ENCODE measurements at places on chromosomes 2 and 18.

- no peak for DNase-seq
These were observed 108.1 kb downstream of the AQP4 start for GRCh38 chr18:26757263-26758019.

DNA sequence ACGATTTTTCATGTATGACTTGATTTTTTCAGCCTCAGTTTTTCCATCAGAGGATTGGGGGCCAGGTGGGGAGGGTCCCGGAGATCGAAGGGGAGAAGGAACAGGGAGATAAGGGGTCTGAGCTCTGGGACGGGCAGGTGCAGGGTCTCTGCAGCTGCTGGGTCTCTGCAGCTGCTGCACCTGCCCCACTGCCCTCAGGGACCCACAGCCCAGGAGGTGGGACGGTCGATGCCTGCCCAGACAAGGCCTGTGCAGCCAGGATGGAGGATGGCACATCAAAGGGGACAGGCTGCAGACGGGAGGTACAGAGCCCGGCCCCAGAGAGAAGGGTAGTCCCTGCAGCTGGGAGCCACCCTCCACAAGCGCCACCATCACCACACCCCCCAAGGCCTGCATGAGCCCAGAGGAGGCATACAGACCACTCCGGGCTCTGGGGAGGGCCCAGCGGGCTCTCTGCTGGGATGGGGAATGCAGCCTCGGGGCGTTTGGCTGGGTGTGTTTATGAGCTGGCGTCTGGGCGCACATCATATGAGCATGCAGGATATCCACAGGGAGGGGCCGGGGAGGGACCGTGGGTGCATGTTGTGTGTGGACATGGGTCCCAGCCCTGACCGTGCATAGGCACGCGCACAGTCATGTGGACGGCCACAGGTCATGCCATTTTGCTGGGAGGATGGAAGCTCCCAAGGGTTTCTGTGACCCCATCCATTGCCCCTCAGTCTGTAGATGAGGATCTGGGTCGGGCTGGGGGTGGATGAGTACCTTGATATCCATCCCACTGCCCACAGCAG is 34.9 kb upstream of the GPC1 start:
- DNase-seq: peak; percentile 58

DNA sequence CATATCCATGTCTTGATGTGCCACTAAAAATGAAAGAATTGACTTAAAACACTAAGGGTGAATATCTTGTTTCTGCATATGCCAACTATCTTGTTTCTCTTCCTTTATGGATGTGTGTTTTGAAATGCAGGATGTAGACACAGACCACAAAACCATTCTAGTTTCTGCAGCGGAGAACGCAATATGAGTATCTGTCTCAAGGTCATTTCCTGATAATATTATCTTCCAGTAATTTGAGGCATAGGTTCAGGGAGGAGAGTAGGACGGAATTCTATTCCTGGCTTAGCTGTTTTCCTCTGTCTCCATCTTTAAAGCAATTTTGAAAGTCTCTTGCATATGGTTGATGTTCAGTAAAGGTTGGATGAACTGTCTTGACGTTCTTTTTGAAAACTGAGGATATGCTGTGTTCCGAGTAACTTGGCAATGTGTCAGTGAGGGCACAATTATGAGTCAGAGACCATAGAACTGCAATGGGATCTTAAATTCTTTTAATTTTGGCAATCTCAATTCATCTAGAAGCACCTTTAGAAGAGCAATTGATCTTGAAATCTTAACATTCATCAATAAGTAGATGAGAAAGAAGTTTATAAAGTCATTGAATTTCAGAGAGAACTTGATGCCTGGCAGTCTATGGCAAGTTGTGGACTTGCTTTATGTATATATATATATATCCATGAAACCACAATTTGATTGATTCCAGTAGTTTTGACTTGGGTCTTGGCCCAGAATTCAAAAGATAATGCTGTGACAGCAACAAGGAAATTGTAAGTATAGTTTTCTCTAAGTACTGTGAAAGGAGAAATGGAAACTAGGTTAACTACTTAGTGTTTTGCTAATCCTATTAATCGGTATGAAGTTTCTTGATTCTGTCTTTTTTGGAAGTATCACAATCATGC is 24.8 kb downstream of the RAB27B start:
- DNase-seq: no peak

DNA sequence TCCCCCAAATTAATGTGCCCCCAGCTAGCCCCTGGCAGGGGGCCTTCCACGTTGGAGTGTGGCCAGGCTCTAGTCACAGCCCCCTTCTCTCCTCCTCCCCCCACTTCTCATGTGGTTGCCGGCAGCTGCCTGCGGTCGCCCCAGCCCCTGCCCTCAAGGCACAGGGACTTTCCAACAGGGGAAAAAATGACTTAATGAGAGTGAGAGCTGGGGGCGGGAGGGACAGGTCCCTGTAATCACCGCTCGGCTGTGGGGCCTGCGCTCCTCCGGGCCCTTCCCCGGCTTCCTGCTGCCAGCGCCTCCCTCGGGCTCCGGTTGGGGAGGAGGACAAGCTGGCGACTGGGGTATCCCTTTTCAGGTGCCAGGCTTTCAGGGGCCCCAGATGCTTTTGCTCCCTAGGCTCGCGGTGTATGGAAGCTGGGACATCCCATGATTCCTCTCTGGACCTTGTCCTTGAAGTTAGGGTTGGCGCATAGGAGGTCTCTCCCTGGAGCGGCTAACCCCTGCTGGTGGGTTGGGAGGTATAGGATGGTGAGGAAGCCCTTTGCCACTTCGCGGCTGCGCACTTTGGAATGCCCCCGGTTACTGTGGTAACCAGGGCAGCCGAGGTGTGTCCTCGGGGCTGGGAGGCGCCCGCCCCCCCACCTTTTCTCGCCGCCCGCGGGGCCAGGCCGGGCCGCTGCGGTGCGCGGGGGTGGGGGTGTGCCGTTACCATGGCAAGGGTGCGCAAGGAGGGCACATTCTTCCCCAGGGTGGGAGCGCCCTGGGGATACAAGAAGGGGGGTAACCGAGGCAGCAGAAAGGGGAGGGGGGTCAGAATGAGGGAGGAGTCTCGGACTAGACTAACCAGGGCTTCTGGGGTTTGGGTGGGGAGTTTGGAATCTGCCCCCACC is 16.1 kb downstream of the WNT10A start:
- no peak for DNase-seq

GRCh38 chr2:10940596-10940995 is 28.9 kb downstream of the KCNF1 start:
- DNase-seq: no peak

- DNase-seq: no peak
These were observed 33.6 kb upstream of the MGAT4A start for GRCh38 chr2:98764499-98764898.

DNA sequence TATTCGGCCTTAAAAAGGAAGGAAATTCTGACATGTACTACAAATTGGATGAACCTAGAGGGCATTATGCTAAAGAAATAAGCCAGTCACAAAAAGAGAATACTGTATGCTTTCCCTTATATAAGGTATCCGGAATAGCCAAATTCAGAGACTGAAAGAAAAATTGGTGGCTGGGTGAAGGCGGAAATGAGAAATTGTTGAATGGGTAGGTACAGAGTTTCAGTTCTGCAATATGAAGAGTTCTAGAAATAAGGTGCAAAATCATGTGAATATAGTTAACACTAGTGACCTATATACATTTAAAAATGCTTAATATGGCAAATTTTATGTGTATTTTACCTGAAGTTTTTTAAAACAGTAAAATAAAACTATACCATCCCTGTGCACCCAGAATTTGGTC is 43.1 kb downstream of the RMP24 start:
- DNase-seq: no peak

DNA sequence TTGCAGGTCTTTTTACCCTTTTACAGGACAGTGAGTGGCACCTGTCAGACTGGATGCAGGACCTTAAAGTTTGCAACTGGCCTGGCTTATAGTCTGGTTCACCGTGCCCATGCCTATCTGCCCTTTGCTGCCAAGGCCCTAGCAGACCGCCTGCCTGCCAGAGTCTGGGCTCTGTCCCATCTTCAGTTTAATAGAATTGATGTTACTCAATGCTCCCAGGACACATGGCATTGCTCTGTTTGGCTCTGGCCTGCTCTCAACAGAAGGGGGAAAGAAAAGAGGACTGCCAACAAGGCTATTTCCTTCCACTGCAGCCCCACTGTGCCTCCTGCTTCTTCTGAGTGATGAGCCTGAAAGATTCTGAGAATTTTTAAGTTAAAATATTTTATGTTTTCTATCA is 25.6 kb upstream of the TMEM178A start:
- no peak for DNase-seq

DNA sequence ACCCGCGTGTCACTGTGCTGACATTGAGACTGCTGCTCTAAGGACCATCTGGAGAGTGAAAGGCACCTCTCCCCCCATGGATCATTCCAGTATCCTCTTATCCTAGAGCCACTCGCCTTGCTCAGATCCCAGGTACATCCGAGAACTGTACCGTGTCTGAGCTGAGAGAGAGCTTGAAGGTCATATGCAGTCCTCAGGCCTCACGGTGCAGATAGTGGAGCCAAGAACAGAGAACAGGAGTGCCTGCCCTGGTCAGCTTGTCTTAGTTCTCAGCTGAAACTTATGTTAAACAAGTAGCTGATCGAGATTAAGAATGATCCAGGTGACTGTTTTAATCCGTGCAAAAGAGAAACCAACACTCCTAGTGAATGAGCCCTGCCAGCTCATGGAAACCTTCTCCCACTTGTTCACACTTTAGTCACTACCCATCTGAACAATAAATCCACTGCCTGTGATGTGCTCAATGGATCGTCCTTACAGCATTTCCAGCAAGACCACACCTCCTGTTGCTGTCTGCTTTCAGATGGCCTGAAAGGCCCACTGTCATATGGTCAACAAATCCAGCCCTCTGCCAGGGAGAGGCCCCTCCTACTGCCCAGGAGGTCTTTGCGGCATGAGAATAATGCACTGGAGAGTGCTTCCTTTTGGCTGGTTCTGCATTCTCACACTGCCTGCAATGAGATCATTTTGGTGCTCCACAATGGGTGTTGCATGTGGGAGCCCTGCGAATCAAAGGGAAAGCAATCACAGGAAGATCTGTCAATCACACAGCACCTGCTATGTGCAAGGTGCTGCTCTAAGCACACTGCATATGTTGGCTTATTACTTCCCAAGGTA is 43.7 kb upstream of the APCDD1 start:
- DNase-seq: no peak

GRCh38 chr18:58148954-58149471 is 105.0 kb downstream of the NEDD4L start:
- no peak for DNase-seq

DNA sequence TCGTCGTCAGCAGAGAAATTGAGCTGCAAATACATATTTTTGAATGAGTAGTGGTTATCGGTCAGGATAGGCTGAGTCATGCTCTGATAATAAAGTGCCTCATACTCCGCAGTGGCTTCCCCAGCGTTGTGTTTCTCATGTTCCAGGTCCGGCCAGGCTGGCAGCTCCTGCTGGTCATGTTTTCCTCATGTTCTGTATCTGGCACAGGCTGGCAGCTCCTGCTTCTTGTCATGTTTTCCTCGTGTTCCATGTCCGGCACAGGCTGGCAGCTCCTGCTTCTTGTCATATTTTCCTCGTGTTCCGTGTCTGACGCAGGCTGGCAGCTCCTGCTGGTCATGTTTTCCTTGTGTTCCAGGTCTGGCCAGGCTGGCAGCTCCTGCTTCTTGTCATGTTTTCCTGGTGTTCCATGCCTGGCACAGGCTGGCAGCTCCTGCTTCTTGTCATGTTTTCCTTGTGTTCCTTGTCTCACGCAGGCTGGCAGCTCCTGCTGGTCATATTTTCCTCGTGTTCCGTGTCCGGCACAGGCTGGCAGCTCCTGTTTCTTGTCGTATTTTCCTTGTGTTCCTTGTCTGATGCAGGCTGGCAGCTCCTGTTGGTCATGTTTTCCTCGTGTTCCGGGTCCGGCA is 148.9 kb downstream of the ATP9B start:
- no peak for DNase-seq

DNA sequence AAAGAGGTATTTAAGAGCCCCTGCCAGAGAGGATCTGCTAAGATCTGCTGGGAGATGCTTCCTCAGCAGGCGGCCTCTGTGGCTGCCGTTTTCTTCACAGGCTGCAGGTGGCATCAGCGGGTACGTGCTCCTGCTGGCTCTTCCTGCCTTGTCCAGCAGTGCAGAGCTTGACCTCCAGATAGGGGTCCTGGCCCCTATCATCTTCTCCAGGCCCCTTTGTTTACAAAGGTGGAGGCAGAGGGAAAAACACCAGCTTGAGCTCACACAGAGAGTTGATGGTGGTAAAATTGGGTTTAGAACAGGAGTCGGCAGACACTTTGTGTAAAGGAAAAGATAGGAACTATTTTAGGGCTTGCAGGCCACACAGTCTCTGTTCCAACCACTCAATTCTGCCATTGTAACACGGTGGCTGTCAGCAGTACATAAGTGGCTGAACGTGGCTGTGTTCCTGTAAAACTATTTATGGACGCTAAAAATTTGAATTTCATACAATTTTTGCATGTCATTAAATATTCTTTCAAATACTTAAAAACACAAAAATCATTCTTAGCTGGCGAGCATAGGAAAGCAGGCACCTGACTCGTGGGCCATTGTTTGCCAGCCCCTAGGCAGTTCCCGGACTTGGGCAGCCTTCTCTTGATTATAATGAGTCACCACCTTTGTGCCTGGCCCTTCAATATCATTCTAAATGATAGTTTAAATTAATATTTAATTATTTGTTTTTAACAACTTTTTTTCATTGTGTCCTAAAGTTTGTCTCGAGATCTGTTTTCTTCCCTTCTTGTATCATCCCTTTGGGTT is 98.2 kb upstream of the B3GNT7 start:
- DNase-seq: no peak

DNA sequence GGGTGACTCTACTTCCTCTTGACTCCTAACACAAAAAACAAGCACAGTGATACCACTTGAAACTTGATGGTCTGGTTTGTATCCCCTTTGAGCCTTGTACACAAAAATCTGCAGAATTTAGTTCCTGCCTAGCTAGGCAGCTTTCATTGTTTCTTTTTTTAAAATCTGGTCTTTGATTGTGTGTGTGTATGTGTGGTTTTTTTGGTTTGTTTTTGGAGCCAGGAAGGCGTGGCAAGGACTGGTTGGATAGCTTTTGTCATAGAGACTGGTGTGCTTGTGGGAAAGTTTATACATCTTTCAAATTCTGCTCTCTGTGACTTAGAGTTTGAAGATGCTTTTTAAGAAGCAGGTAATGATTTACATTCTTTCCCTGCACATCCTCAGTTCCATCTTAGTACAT is 127.4 kb downstream of the TANC1 start:
- no peak for DNase-seq

- no peak for DNase-seq
These were observed 38.5 kb downstream of the CARF start for GRCh38 chr2:202950592-202950991.

DNA sequence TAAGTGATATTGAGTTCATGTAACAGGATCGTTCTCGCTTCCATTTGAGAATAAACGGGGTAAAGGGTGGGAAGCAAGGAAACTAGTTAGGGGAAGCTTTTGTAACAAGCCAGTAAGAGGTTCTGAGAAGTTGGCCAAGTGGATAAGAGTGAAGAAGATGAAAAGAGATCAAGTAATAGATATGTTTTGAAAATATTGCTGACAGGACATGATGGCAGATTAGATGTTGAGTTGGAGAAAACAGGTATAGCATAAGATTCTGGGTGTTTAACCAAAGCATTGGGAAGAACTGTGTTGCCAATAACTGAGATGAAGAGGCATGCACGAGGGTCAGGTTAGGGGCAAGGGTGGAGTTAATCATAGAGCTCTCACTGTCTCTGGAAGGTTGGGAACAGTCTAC is 330.0 kb upstream of the LRRTM1 start:
- DNase-seq: no peak
